ENCODE measurements at places on chromosomes 6 and 20. TPM values are rescaled to one million over a fixed set of nuclear protein-coding genes. Genes with fewer than 3 reads are reported as not detected.

GRCh38 chr20:46438156-46438750, 31.8 kb upstream of the ELMO2 start:
- DNase-seq = peak; percentile 75

- DNase-seq = no peak
Observed at GRCh38 chr20:54645445-54646155, 170.2 kb downstream of the DOK5 start.

DNA sequence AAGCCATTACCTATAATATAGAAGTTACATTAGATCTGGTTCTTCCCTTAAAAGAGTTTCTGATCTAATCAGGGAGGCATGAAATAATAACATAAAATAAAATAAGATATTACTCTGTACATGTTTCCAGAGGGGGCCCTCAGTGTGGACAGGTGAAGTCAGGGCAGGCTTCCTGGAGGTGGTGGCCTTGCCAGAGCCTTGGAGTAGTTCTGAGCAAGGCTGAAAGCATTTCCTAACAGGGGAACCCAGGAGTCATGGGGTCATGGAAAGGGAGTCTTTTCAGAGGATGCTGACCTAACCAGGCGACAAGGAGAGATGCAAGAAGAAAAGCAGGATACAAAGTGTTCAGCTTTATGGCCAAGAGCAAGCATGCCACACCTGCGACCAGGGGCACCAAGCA, 471.3 kb upstream of the AGPAT4 start:
- no peak for DNase-seq

GRCh38 chr20:33724439-33725094, 4.5 kb upstream of the PXMP4 start:
- DNase-seq = peak; percentile 41

The PRDM1 gene
- 1.8 TPM for total RNA-seq

- DNase-seq = no peak
Observed at GRCh38 chr6:100664274-100665040, 199.7 kb upstream of the SIM1 start.

The SNAP25 gene
- 1.8 TPM for total RNA-seq

GRCh38 chr6:150549674-150550101, 50.0 kb upstream of the PLEKHG1 start:
- DNase-seq = no peak

The LTB gene
- 0.29 TPM for total RNA-seq

GRCh38 chr6:89244241-89244985, 27.3 kb upstream of the GABRR1 start:
- DNase-seq = no peak

DNA sequence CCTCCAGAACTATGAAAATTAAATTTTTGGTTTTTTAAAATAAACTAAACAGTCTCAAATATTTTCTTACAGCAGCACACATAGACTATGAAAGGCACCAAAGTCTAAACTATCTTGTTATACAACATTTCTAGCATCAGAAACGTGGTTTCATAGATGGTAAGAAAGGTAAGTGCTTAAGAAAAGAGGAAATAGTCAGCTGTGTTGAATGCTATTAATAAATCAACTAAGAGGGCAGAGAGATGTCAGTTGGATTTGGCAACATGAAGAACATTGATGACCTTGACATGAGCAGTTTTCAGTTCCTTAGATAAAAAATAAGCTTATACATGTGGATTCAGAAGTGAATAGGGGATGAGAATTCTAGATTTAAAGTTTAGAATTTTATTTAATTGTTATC, 113.6 kb downstream of the RFX6 start:
- DNase-seq = no peak

The KCNK17 gene
- not detected for total RNA-seq

All from osteoblast (primary cell).